ENCODE measurements at places on chromosomes 4 and X.

DNA sequence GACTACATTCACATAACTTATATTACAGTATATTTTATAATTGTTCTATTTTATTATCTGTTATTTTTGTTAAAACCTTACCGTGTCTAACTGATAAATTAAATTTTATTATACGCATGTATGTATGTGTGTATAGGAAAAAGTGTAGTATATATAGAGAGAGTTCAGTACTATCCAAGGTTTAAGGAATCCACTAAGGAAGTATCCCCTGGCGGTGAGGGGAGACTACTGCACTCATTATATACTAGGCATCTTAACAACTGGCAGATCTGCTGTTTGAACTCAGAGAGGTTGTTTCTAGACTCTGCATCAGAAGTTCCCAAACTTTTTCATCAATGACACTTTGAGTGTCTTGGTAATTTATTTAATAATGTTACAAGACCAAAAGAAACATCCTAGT lies 70.9 kb downstream of the NDST4 start:
- DNase-seq = no peak

- no peak for DNase-seq
These were observed 146.5 kb downstream of the SPANXN1 start for GRCh38 chrX:145393702-145394235.

GRCh38 chr4:26837993-26838842 lies 22.4 kb upstream of the STIM2 start:
- no peak for DNase-seq

GRCh38 chr4:142077048-142077447 lies 440.7 kb downstream of the IL15 start:
- no peak for DNase-seq

DNA sequence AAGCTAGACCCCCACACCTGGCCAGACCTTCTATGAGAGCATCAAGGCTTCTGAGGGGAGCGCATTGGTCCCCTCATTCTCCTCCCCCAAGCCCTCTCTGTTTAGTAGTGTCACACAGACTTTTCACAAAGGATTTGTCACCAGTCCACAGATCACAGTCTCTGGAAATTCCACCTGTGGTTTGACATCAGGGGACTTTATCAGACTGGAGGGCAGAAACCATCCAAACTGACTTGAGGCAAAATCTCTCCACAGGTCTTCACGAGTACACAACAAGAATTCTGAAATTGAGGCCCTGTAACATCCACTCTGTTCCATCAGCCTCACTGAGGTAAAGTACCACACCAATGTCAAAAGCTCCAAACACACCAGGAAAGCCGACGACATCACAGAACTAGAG lies 112.5 kb downstream of the SH3KBP1 start:
- no peak for DNase-seq

DNA sequence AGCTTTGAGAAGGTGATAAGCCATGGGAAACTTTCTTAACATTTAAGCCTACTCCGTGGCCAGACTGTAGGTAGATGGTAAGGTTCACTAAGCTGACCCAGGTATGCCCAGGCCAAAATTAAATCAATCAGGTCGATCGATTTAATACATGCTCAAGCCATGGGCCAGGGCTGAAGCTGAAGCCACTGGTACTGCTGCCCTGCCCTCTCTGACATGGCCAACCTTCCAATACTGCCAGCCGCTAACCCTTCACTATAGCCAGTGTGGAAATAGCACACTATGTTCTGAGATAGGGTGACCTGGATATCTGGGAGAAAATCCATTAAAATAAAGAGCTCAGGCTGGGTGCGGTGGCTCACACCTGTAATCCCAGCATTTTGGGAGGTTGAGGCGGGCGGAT lies 31.6 kb downstream of the TSC22D3 start:
- no peak for DNase-seq

- peak; percentile 64 for DNase-seq
These were observed at the start of gene LRBA for GRCh38 chr4:151014521-151015458. LRBA (minus strand) TSS chr4:151015284; CDS start chr4:151014642, 642 bp downstream.

DNA sequence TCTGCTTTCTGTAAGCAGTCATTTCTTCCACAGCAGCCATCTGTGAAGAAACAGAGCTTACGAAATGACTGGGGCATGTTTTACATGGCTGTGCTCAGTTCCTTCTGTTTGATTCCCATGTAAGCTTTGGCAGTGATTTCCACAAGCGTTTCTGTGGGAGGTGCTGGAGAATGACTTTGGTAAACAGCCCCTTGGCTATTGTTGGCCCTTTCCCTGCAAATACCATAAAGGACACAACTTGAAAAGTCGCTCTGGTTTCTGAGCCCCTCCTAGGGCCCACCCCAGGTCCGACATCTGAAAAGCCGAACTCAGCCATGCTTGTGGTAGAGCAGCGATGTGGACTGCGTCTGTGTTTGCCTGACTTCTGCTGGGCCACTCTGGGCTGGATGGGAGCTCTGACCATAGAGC lies 3.7 kb downstream of the LIMCH1 start:
- no peak for DNase-seq

- DNase-seq = no peak
These were observed 28.2 kb downstream of the FHDC1 start for GRCh38 chr4:152964335-152964734.

DNA sequence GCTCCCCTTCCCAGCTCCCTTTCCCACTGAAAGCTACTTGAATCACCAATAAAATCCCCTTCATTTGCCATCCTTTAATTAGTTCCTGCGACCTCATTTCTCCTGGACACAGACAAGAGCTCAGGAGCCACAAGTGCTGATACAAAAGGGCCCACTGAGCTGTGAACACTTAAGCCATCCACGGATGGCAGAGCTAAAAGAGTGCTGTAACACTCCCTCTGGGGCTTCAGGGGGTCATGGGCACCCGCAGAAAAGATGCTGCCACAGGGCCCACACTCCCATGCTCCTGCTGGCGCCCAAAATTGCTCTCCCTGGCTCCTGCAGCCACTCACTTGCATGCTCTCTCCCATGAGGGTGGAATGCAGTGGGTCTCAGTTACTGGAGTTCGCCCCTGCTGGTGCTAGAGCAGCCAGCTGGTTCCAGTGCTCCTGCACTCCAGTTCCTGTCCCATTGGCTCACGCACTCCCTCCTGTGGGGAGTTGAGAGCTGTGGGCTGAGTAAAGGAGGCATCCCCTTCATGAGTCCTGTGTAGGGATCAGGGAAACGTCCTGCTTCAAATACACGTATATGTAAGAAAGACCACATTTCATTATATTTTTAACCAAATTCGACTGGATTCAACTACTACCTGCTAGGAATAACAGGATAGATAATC lies 1291.0 kb downstream of the ARAP2 start:
- no peak for DNase-seq

DNA sequence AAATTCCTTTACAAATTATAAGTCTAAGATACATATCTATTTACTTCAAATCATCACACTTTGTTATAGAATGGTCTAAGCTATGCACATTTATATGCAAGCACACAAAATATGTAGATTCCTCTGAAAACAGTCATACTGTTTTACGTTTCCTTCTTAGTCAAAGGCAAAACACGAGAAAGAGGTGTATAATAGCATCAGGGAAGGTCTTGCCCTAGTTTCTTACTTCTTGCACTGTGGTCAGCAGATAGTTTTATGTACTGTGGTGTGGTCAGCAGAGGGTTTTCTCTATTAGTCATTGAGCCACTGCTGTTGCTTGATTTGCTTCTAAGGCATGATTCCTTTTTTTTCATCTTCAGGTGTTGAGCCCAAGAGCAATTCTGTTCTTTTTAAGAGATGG lies 117.7 kb downstream of the ADAM29 start:
- no peak for DNase-seq

- DNase-seq = no peak
These were observed 162.8 kb downstream of the NHS start for GRCh38 chrX:17537723-17538243.
